ENCODE measurements at places on chromosomes 1 and 21.

DNA sequence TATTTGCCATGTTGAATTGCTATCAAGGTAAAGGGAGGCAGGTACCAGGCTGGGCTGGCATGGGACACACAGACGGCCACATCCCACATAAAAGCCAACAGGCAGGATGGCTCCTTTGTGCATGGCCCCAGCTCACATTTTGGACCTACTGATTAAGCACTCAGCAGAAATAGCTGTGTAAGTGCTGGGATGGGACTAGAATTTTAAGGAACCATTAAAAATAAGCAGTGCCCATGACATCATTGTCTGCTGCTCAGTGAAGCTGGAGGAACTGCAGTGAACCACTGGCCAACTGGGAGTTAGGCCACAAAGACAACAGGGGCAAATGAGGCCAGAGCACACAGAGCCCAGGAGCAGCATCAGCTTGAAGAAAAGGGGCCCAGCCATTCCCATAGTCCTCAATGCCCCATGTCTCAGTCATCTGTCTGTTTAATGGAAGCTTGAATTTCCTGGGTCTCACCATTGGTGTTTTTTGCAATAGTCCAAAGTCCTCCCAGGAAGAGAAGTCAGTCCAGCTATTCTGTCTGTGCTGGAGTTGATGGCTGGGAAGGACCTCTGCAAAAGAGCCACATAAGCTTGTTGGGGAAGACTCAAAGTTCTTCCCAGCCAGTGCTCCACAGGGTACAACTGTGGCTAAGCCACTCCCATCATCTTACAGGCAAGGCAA, 45.3 kb upstream of the TNR start:
- DNase-seq, result no peak

DNA sequence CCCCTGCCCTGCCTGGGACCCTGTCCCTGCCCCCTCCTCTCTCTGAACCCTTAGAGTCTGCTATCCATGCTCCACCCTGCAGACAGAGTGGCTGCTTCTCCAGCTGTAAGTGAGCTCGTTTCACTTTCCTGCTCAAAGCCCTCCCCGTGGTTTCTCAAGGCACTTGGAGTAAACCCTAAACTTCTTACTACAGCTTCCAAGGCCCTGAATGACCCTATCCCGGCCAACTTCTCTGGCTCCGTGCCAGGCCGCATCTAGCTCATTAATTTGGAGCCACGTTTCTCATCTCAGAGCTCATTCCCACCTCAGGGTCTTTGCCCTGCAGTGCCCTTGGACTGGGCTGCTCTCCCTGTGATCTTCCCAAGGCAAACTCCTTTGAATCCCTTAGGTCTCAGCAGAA, 235.1 kb upstream of the RUNX1 start:
- no peak for DNase-seq

- DNase-seq, result no peak
These were observed 344.8 kb downstream of the CHRM3 start for GRCh38 chr1:239731082-239731748.

GRCh38 chr1:44572572-44572879, 101.8 kb downstream of the TMEM53 start:
- DNase-seq, result no peak

GRCh38 chr1:198330982-198331615, 174.3 kb downstream of the NEK7 start:
- no peak for DNase-seq

All from GM10248 (cell line).